ENCODE measurements at places on chromosomes 5 and 9.

DNA sequence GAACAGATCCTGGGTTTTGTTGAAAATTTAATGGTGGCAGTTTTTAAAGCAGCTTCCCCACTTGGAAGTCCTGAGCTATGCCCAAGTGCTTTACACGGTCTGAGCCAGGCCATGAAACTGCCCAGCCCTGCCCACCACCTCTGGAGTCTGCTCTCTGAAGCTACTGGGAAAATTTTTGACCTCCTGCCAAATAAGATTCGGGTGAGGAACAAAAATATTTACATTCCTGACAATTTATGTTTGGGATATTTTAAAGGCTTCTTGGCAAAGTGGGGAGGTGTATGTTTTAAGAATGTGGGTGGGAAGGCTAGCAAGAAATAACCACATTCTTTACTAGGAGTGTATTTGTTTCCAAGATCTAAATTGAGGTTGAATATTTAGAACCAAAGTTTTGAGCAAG lies 50.0 kb downstream of the HACD4 start:
- DNase-seq = peak; percentile 41

GRCh38 chr9:88534456-88535225 lies at the start of gene NXNL2:
TSS of gene NXNL2 (plus strand) at chr9:88535178. CDS start at chr9:88535435, 257 bp downstream.
- DNase-seq = peak; percentile 89

DNA sequence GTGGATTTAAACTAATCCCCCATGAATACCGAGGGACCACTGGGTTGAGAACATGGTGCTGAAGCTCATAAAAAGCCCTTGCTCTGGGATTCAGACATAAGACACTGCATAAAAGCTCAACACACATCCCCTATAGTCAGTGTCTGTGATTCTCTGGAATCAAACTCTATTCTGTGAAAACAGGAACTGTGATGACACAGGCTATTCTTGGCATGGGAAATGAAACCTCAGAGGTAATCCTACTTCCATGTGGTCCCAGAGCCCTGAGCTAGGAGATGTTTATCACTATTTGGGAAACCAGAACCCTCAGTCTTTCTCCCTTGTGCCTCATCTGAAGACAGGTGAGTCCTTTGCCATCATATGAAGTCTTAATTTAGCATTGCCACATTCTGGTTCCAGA lies 135.4 kb upstream of the PRSS3 start:
- no peak for DNase-seq

GRCh38 chr5:104088876-104089778 lies 526.5 kb upstream of the NUDT12 start:
- DNase-seq = no peak

GRCh38 chr9:109969011-109969410 lies 189.0 kb downstream of the PALM2AKAP2 start:
- DNase-seq = peak; percentile 45

GRCh38 chr5:111869681-111870080 lies 112.7 kb upstream of the NREP start:
- no peak for DNase-seq

GRCh38 chr9:9170439-9171134 lies 1371.0 kb upstream of the DMAC1 start:
- no peak for DNase-seq

DNA sequence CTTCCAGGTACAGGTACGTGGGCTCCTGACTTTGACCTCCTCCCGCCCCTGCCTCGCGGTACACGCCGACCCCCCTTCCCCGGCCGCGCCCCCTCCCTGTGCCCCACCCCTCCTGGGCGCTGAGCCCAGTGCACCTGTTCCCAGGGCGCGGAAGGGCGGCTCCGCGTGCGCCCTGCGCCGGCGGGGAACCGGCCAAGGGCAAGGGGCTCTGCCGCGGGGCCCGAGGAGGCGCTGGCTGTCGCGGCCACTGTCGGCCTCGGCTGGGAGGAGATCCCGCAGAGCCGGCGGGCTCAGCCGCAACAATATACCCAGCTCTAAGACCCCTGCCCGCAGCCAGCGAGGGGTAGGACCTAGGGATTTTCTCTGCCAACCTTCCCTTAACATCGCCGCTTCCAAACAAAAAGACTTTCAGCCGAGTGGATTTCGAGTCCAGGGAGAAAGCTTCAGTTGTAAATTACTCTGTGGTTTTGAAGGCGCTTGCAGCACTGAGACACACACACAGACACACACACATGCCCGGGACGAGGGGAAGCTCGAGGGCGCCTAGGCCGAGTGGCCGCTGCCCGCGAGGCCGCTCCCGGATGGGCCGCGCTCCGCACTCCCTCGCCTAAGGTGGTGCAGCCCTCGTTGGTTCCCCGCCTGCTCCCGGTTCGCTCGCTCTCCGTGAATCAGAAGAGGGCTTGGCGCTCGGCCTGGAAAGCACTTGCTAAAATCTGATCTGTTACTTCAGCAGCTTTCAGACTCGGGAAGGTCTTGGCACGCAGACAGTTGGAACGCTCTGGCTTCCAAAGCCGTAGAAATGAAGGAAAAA lies 1.2 kb downstream of the FGF18 start:
- peak; percentile 94 for DNase-seq

DNA sequence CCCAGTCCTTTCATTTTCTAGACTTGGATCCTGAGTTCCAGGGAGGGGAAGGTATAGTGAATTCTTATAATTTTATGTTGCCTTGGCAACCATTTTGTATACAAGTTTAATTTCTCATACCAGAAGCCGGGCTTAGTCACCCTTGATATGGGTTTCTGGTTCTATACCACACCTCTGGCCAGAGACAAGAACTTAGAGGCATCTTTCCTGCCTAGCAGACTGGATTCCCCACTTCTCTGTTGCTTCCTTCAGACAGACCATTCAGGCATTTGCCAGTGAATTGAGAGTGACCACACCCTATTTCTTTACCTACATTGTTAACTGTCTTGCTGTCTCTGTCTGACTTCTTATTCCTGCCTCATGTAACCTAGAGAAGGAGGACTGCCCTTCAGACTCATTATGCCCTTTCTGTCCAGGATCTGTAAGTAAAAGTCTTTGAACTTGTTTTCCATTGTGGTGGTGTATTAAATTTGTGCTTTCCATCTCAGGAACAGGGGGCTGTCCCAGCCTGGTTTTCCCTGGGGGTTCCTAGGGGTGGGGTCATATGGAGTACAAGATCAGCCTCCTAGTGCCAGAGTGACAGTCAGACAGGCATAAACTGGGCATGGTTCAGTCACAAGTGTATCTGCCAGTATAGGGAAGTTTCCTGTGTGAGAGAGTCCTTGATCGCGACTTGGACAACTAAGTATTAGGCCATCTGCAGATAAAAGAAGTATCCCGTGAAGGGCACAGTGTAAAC lies 27.4 kb downstream of the TNFSF8 start:
- DNase-seq = no peak

DNA sequence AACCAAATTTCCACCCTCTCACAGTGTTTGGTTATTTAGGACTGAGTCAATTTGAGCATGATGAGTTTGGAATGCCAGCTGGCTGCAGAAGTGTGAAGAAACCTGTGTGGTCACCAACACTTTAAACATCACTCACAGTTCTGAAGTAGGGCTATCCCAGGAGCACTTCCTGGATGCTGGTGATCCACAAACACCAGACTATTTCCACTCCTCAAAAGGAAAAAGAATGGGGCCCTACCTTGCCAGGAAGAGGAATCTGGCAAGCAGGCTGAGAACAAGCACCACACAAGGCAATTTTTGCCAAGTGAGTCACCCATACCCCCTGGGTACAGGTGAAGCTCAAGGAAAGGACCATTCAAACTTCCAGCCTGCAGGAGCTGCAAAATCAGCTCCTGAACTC lies 294.2 kb upstream of the PTGER4 start:
- no peak for DNase-seq

DNA sequence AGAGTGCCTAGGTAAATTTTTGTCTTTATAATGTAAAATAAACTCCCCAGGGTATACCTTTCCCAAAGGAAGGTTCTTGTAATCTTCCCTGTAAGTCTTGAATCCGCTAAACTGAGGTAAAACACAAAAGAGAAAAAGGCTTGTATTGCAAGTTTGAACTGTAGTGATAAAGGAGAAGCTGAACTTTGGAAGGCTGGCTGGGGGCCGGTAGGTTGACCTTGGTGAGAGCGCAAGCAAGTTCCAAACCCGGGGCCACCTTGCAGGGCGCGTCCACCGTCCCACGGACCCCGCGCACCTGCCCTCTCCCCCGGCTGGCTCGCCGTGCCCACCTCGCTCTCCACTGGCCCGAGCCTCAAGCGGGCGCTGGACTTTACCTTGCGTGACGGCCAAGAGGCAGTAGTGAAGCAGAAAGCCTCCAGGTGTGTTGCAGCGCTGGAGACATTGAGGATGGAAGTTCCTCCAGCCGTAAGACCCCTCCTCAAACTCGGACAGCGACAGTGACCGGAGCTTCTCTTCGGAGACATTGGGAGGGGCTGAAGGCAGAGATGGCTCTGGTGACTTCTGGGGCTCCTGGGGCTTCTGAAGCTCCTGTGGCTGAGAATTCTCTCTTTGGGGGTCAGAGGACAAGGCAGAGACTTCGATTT lies 428 bp downstream of the SLCO4C1 start:
- no peak for DNase-seq

DNA sequence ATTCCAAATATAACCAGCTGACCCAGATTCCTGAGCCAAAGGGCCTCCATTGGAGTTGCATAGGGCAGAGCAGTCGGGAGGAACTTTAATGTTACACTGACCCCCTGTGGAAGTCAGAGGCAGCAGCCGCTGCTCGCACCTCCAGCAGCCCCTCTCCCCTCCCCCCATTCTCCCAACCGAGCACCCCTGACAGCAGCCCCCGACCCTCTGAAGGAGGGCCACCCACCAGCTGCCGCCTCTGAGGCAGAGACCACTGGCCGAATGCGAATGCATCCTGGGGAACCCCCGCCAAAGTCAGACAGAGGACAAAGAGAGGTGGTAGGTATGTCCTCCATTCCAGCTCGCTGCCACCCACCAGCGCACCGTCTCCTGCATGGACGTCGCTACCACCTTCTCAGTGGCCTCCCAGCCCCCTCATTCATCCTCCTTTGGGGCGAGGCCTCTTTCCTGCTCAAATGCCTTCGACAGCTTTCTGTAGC lies 231.0 kb downstream of the CDK5RAP2 start:
- peak; percentile 41 for DNase-seq

GRCh38 chr5:31987985-31988710 lies 186.0 kb downstream of the GOLPH3 start:
- DNase-seq = no peak

GRCh38 chr5:97297704-97298091 lies 114.7 kb upstream of the RIOK2 start:
- DNase-seq = no peak

DNA sequence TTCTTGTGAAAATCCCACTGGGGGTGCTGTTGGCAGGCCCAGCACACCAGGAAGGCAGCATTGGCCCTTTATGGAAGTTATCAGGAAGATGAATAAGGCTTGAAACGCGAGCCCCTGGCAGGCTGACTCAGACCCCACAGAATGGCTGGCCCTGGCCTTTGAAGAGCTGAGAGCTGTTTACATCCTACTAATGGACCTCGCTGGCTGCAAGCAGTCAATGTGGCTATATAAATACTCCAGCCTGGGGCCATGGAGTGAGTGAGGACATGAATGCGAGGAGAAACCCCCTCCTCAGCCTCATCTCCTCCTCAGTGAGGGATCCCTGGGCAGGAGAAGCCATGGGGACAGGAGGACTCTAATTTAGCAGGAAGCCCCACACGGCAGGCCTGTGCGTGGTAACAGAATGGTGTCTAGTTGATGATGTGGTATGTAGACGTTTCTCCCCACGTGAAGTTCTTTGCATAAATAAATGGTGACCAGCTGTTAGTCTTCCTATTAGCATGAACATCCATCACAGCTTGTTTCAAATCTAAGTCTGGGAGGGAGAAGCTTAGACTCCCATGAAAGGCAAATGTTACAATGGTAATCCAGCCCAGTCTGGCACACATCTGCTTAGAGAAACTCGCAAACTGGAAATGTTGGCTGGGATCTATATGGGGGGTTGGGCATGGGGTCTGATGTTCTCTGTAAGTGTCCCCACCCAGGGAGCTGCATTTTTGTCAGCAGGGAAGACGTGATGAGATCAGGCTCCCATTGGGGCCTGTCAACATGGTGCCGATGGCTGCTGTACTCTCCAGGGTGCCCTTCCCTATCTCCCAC lies 175.1 kb upstream of the PITX1 start:
- peak; percentile 43 for DNase-seq

DNA sequence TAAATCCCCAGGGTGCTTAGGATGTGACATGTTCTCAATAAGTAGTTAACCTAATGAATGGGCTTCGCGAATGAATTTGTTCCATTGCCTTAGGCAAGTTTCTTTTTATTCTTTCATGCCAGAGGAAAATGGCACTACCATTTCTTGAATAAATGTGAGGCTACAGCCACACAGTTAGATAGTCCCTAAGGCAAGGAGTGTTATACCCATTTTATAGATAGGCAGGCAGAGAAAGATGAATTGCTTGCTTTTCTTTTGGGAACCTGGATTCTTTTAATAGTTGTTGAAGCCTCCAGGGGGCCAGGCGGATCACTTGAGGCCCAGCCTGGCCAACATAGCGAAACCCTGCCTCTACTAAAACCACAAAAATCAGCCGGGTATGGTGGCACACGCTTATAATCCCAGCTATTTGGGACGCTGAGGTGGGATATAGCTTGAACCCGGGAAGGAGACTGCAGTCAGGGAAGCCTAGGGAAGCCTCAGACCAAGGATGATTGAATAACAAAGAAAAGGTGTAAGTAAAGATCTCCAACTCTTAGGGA lies 943 bp downstream of the NOP16 start:
- DNase-seq = no peak

- DNase-seq = no peak
Observed at GRCh38 chr9:114227288-114228015, 72.1 kb downstream of the COL27A1 start.

DNA sequence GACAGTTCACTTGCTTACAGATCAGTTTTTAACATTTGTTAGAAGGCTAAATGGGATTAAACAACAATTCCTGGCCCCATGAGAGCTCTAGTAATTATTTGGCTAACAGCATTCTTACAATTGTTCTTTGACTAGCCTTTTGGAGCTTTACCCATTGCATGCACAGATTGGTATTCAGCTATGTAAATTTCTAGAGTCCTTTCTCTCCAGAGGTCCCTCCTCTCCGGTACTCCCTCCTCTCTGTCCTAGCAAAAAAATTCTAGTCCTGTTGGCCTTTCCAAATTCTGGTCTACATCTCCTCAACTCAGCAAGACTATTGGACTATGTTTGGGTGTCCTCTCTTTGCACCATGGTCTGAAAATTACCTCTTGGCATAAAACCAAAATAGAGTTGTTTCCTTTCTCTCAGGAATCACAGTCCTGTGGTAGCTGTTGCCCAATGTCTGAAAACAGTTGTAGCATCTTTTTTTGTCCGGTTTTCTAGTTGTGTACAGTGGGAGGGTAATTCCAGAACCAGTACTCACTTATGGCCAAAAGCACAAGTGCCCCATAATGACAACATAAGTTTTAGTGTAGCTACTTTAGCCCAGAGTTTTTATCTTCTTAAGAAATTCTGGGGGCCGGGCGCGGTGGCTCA lies 18.1 kb downstream of the SAR1B start:
- no peak for DNase-seq

- DNase-seq = no peak
Observed at GRCh38 chr5:52789378-52789777, 1.7 kb downstream of the ITGA1 start.

DNA sequence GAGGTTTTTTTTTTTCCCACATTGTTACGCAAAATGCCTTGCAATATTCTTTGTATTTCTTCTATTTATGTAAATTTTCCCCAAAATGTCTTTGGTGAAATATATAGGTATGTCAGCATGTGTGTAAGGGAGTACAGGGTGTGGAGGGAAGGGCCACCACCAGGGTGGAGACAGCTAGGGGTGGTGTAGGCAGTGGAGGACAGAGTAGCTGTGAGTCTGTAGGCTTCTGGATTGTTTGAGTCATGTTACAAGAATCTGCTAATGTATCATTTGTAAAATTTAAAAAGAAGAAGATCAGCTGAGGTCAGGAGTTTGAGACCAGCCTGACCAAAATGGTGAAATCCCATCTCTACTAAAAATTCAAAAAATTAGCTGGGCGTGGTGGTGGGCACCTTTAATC lies 175.5 kb downstream of the NXNL2 start:
- DNase-seq = no peak

Measured in femur (tissue), 1 donor.